ENCODE measurements at places on chromosomes 7 and 10.

DNA sequence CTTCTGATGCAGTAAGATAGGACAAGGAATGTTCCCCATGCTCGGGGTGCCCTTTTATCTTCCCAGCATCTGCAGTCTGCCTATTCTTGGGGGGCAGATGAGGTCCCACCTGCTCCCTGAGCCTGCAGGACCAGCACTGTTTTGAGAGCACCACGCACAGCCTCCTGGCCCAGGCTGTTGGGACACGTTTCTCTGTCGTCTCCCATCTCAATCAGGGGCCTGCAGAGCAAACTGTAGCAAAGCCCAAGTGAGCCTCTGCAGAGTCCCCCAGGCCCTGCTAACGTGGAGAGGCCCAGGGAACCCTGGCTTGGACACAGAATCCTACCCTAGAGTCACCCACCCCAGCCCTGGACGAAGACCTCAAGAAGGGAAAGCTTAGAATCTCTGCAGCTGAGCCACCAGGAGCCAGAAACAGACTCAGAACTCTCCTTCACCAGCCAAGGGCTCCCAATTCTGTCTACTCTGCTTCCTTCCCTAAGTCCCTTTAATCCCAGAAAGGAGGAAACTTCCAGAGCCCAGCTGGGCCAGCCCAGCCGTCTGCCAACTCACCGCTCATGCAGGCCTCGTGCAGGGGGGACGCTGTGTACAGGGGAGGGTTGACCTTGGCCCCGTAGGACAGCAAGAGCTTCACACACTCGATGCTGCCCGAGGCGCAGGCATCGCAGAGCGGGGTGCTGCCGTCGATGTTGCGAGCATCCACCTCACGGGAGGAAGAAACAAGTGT lies 15.6 kb downstream of the ASB13 start:
- DNase-seq: no peak

- no peak for DNase-seq
Observed at GRCh38 chr10:47020471-47020870, 109.2 kb downstream of the PTPN20 start.

DNA sequence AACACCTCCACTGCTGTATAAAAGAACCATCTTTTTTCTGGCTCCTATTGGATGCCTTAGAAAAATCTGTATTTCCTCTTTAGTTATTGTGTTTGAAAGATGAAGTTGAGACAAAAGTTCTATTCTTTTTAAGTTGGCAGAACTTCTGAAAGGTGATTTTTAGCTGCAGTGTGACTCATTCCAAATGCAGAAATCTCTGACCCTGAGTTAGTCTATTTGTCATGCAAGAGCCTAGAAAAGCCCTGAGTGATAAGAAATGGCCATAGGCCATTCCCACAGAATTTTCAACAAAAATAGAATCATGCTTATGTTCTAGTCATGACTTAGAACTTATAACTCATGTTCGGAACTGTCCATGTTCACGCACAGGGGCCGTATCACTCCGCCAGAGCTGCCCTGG lies 89.1 kb downstream of the EGFR start:
- DNase-seq: no peak

DNA sequence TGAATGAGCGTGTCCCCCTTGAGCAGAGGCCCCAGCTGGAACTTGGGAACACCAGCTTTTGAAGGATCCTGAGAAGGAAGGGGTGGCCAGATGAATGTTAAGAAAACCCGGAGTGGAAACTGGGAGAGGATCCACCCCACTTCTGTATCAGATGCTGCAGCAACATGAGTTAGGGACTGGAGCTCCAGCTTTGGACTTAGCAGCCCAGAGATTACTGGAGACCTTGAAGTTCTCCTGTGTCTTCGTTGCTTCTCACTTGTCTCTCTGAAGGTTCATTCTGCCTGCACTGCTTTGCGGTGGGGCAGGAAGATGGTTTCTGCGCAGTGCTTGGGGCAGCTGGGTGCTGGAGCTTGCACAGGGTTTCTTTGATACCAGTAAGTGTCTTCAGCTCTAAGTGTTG lies 9.3 kb downstream of the TMEM248 start:
- no peak for DNase-seq

GRCh38 chr10:13776861-13777311 lies 190.1 kb downstream of the PRPF18 start:
- DNase-seq: no peak

DNA sequence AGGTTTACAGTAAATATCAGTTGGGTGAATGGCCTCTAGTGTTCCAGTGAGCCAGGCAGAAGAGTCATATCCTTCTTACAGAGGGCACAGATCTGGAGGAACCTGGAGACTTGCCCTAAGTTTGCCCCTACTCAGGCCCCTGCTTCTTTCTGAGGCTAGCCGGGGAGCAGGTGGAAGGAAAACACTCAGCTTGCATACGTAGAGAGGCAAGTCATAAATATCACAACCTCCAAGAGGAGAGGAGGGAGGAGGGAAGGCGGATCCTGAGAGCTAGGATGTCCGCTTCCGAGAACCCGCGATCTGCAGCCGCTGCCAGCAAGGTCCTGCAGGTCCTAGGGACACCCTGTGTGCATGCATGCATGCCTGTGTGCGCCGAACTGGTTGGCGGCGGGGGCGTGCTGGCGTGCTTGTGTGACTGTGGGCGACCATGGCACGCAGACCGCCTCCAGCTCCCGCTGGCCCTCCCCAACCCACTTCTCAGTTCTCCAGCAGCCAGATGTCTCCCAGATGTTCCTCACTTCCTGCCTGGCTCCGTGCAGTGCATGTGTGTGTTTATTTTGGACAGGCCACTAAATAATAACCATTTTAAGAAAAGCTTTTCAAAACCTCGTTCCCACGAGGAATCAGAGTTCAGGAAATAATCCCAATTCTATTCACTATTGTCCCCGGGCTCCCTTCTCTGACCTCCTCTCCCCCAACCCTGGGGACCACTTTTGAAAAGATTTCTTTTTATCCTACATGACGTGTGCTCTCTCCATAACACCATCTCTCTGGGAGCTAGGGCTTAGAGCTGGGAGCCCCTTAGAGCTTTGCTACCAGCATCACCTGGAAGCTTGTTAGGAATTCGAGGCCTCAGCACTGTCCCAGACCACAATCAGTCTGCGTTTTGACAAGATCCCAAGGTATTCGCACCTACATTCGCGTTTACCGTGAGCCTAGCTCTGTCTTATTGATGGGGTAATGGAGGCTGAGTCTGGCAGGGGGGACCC lies 32.4 kb downstream of the UNC5B start:
- no peak for DNase-seq

- DNase-seq: no peak
Observed at GRCh38 chr7:135160858-135161653, 9.5 kb downstream of the CYREN start.
